ENCODE measurements at places on chromosomes 16 and 17. TPM values are rescaled to one million over a fixed set of nuclear protein-coding genes. Genes with fewer than 3 reads are reported as not detected.

DNA sequence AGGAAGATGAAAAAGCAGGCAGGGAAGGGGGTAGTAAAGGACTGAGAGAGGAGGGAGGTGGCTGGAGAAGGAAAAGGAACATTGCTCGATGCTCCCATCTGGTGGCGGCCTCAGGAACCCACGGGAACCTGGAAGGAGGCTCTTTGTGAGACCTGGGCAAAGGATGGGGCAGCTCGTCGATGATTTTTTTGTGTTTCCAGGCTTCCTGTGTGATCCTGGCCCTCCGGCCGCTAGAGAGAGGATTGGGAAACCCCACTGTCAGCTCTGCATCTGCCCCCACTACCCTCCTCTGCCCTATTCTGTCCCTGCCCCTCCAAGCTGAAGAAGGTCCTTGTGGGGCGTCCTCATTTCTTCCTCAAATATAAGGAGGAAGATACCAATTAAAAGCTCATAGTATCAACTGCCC is 6.6 kb downstream of the WFIKKN2 start:
- DNase-seq, result no peak

DNA sequence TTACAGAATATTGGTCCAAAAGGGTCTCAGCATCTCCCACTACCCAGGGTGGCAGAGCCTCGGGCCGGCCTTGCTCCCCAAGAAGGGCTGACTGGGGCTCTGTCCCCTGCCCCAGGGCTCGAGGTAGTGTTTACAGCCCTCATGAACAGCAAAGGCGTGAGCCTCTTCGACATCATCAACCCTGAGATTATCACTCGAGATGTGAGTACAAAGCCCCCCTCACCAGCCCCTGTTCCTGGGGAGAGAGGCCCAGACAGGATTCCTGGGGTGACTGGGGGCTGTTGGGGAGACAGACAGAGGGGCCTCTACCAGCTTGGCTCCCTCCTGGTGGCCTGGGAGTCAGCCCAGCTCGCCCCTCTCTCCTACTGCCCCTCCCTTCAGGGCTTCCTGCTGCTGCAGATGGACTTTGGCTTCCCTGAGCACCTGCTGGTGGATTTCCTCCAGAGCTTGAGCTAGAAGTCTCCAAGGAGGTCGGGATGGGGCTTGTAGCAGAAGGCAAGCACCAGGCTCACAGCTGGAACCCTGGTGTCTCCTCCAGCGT is 6.1 kb upstream of the NLRC5 start:
- no peak for DNase-seq

- DNase-seq, result no peak
Observed at GRCh38 chr16:79181419-79181818, 419.1 kb downstream of the MAF start.

- no peak for DNase-seq
Observed at GRCh38 chr17:58004060-58004459, 3.0 kb downstream of the SRSF1 start.

DNA sequence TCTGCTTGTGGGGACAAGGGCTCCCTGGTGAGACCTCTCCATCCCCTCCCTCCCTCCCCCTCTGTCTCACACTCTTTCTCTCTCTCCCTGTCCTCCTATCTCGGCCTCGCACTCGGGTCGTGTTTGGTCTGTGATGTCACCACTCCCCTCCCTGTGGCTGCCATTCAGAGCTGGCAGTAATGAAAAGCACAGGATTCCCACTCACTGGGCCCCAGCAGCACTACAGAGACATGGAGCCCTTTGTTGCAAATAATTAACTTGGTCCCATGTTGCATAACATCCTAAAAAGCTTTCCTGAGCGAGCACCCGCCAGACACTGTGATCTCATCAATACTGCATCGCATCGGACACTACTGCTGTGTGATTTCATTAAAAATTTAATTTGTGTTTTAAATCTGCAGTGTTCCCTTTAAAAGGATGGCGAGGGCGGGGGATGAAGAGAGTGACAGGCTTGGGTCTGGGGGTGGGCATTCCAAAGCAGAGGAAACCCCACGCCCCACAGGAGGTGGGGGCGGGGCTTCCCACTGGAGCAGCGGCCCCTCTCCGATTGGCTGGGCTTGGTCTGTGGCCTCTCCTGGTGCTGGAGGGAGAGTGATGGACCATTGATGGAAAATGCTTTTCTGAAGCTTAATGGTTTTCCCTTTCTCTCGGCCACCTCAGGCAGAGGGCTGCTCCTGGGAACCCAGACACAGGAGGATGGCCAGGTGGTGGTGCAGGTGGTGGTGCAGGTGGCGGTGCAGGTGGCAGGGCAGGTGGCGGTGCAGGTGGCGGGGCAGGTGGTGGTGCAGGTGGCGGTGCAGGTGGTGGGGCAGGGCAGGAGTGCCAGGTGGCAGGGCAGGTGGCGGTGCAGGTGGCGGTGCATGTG is 15.3 kb upstream of the NPTX1 start:
- DNase-seq, result no peak

GRCh38 chr16:89335803-89336485 is 118.4 kb downstream of the ZNF778 start:
- no peak for DNase-seq

DNA sequence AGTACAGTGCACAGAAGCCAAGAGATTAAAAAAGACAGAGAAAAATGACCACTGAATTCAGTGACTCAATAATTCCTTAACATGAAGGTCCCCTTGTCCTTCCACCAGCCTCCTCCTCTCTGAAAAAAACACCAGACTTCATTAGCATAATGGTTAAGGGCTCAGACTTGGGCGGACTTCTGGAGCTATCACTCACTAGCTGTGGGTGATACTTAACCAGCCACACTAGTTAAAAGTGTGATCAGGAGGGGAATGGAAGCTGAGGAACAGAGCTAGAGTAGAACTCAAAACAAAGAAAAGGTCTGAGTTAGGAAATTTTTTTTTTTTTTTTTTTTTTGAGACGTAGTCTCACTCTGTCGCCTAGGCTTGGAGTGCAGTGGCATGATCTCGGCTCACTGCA is 23.2 kb downstream of the ZNF652 start:
- no peak for DNase-seq

The SLFN14 gene
- polyA plus RNA-seq, result 0.24 TPM

The PRSS36 gene
- polyA plus RNA-seq, result 1.0 TPM

The TIMM22 gene
- polyA plus RNA-seq, result 13.3 TPM

- DNase-seq, result no peak
Observed at GRCh38 chr17:2708585-2709182, 2.9 kb downstream of the CLUH start.

The MYH8 gene
- 2,354 TPM for polyA plus RNA-seq

Data from forelimb muscle (tissue), 1 donor.